ENCODE measurements at places on chromosomes 4 and X.

- DNase-seq = no peak
Observed at GRCh38 chr4:183989461-183989860, 84.4 kb downstream of the STOX2 start.

DNA sequence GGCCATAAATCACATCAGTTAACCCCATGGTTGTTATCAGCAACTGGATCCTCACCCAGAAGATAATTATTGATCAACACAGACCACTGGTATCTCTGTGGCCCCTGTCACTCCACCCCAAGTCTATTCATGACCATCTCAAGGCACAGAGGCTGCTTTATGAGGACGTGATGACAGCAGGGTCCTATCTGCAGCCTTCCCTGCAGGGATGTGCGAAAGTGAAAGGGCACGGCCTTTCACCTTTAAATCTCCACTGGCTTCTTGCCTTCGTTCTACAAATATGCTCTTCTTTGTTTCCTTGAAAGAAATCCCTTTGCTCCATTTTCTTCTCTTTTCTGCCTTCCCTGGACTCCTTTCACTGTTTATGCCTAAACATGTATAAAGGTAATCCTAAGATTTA, 170.6 kb upstream of the EDNRA start:
- no peak for DNase-seq

DNA sequence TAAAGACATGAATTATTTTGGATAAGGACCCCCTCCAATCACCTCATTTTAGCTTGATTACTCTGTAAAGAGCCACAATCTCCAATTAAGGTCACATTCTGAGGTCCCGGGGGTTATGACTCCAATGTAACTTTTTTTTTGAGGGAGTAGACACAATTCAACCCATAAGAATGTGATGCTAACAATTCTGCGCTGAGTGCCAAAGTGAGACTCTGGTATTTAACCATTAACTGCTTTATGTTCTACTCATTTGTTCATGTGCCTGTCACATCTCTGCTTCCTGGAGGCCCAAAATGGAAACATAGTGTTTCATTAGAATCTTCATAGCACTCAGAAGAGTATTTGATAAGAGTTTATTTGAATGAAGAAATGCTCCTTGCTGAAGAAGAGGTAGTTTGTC, 234.8 kb downstream of the CPE start:
- no peak for DNase-seq

GRCh38 chr4:2790583-2791517, 2.0 kb upstream of the SH3BP2 start:
- DNase-seq = no peak

- DNase-seq = no peak
Observed at GRCh38 chr4:41678086-41678816, 70.3 kb downstream of the PHOX2B start.

DNA sequence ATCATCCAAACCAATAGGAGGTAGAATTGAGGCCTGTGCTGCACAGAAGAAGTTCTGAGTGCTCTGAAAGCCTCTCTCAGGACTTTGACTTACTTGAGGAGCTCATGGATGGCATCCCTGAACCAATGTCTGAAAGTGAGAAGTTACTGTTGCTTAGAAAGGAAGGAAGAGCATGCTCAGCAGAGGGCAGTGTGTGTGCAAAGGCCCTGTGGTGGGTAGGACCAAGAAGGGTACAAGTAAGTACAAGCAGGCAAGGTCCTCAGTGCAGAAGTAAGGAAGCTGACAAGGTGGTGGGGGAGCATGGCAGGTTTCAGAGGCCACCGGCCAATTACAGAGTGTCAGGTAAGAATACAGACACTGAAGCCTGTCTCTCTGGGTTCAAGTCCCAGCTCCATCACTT, 31.4 kb upstream of the LGI2 start:
- DNase-seq = no peak

DNA sequence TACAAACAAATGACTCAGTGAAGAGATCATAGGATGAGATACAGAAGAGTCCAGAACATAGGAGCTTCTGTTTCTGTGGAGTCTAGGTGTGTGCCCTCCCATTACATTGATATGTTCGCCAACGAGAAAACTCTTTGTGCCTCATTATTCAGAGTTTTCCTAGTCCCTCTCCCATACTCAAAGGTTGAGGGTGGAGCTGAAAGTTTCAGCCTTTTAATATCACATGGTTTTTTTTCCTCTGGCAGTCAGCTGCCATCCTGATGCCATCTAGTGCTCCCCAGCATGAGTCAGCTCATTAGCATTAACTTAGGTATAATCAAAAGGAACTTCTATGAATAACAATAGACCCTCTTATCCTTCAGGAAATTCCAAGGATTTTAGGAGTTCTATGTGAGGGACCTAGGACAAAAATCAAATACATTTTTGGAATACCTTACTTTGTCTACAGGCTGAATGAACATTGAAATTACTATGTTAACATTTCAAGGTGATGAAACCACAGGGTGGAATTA, 559.6 kb upstream of the AMOT start:
- DNase-seq = peak; percentile 37

- no peak for DNase-seq
Observed at GRCh38 chr4:109020861-109021260, 258.0 kb upstream of the ETNPPL start.

DNA sequence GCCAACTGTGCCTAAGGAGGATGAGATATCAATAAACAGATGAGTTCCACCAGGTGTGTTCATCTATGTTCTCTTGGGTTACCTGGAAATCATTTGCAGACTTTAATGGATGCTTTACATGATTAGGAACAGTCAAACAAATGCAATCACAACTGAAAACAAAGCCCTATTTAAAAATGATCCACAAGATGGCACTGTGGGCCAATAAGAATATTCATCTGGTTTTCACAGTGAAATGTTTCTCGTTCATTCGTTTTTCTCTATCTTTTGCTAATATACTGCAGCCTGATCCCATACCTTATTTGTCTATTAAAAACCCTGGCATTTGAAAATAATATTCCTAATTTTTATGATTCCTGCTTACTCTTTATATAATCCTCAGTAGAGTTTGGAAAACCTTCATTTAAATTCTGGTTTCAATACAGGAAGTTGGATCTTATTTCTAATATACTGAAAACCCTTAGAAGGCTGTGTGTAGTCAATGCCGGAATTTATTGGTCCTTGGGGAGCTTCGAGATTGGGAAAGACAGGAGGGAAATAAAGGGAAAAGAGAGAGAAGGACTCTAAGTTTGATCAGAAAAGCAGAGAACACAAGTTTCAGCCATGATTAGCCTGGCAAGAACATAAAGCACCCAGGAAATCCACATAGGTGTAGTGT, 63.8 kb upstream of the TAPT1 start:
- peak; percentile 23 for DNase-seq

GRCh38 chrX:147832707-147833348, 78.9 kb upstream of the FMR1 start:
- DNase-seq = no peak

DNA sequence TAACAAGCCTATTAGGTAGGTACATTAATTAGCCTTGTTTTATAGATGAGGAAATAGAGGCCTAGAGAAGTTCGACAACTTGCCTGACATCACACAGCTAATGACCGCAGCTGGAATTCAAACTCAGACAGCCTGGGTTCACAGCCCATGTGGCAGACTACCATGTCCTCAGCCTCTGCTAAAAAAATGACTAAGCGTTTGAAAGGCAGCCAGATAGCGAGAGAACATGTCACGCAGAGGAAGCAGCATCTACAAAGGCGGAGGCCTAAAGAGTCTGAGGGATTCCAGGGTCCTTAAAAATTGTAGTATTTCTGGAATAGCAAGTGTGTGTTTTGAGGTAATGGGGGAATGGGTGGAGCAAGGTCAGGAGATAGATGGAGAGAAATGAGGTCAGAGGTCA, 33.2 kb upstream of the BMP15 start:
- DNase-seq = no peak

DNA sequence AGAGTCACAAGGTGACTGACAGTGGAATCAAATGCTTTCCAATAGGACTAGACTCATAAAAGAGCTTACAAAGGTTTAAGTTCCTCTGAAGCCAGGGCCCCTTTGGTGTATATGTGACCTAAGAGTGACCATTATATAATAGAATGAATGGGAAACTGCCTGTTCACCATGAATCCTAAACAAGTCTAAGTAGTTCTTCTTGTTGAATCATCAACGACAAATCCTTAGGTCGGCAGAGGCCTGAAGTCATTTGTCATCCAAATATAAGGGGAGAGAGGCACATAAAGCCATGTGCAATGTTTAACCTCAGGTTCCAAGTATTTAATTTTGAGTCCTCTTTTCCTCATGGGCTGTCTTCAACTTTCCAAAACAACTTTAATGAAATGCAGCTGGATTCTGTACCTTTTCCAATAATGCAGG, 122.4 kb downstream of the RASL11B start:
- no peak for DNase-seq

- DNase-seq = no peak
Observed at GRCh38 chr4:159384017-159384416, 281.1 kb downstream of the RAPGEF2 start.

DNA sequence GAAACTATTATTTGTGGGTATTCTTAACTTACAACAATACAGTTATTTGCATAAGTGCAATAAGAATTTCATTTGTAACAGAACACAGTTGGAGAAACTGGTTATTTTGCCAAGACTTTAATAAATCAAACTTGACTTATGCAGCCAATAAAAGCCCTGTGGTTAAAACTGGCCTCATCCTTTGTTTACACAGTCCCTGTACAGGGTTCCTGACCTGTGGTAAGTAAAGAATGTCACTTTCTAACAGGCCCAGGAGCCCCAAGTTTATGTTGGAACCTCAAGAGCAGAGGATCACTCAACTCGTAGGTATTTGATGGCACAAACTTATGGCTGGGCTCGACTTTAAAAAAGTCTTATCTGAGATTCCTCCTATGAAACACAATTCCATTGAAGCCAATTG, 88.6 kb upstream of the PTCHD1 start:
- no peak for DNase-seq

DNA sequence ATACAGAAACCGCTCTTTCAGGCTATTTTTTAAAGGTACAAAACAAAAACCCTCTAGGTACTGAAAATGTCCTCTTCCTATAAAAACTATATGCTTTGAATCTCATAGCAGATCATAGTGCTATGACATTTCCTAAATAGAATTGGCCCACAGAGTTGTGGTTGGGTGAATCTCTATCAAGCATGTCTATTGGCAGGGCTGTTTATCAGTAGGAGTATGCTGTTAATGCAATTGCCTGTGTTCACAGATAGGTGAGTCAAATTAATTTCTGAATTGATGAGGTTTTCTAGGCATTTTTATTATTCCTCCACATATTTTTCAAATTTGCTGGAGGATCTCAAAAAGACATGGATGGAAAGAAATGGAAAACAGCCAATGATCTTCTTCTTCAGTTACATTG, 73.9 kb downstream of the QRFPR start:
- DNase-seq = no peak

DNA sequence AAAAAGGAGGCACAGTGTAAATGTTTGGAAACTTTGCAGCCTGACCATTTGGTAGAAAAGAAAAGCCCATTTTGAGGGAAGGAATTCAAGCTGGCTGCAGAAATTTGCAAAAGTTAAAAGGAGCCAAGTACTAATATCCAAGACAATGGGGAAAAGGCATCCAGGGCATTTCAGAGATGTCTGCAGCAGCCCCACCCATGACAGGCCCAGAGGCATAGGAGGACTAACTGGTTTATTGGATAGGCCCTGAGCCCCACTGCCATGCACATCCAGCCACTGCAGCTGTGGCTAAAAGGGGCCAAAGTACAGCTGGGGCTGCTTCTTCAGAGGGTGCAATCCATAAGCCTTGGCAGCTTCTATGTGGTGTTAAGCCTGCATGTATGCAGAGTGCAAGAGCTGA, 104.9 kb downstream of the HS3ST1 start:
- no peak for DNase-seq

Data from SW 1271 (cell line).